T-helper 2 cell (primary cell): ENCODE measurements at places on chromosomes 12 and 14.

GRCh38 chr14:102085948-102086708 lies 716 bp downstream of the HSP90AA1 start:
- peak; percentile 76 for DNase-seq

DNA sequence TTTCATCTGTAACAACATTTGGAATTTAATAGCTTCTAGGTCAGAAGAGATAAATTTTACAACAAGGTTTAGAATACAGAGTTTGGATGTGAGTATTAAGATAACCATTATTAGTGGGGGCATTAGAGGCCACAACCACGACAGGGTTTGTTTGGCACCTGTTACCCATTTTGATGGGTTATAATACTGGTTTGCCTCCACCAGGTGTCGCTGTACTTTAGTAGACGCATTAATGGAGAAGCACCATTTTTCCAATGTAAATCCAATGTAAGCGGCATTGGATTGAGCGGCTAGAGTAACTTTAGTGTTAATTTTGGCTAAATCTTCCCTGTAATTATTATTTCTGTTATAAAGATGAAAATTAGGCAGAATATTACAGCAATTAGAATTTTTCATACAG lies 136.2 kb downstream of the SLCO1B3 start:
- DNase-seq: no peak

DNA sequence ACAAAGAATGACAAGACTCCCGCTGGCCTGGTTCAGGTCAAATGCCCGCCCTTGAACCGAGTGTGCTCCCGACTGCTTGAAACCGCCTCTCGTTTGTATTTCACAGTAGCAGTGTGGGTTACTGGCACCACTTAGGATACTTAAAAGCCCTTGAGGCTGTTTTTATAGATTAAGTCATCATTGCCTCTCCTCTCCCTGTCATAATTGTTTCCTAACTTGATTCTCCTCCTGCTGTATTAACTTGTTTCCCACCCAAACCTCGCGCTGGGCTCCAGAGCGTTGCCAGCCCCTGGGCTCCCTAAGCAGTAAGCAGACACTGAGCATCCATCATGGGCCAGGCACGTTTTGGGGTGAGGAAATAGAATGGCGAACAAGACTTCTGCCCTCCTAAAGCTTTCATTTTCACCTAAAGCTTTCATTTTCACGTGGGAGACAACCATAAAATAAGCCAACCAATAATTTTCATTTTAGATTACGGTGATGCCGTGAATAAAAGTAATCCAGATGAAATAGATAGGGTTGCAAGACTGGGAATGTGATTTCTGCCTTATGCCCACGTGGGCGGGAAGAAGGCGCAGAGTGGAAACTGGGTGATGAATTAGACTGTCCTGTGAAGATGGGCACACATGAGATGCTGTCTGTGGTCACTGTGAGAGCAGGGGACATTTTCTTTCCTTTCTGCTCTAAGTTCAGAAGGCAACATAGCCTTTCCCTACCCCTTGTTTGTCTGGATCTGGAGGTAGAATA lies 97.5 kb downstream of the PPP2R5C start:
- DNase-seq: no peak

- DNase-seq: no peak
Observed at GRCh38 chr12:109741970-109742703, 28.5 kb downstream of the FAM222A start.

- no peak for DNase-seq
Observed at GRCh38 chr12:121673013-121673511, 3.6 kb upstream of the MORN3 start.

- no peak for DNase-seq
Observed at GRCh38 chr12:6214633-6215032, 14.4 kb downstream of the CD9 start.

GRCh38 chr14:57652769-57653168 lies 159.1 kb upstream of the CCDC198 start:
- DNase-seq: no peak

GRCh38 chr14:35821564-35822411 lies 4.3 kb upstream of the BRMS1L start:
- no peak for DNase-seq

DNA sequence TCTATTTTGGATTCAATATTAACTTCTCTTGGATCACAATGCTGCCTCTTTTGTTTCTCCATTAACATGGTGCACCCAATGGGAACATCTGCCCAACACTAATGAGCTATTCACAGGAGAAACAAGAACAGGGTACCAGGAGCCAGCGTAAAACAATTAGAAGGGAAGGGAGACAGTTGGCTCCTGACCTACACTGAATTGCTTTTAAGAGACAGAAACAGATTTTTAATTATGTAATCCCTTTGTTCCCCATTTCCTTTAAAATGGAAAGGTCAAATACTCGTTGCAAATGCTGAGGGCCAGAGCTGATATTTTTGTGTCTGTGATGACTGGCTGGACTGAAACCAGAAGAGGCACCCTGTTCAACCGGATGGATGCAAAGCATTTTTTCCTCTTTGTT lies 108.3 kb downstream of the SEC23A start:
- DNase-seq: no peak

GRCh38 chr12:93618891-93619410 lies 46.5 kb downstream of the SOCS2 start:
- no peak for DNase-seq

- DNase-seq: no peak
Observed at GRCh38 chr12:74801625-74802024, 264.0 kb downstream of the ATXN7L3B start.

GRCh38 chr12:110619534-110619953 lies 5.6 kb downstream of the TCTN1 start:
- peak; percentile 10 for DNase-seq

- DNase-seq: no peak
Observed at GRCh38 chr12:3929875-3930615, 56.8 kb upstream of the PARP11 start.

DNA sequence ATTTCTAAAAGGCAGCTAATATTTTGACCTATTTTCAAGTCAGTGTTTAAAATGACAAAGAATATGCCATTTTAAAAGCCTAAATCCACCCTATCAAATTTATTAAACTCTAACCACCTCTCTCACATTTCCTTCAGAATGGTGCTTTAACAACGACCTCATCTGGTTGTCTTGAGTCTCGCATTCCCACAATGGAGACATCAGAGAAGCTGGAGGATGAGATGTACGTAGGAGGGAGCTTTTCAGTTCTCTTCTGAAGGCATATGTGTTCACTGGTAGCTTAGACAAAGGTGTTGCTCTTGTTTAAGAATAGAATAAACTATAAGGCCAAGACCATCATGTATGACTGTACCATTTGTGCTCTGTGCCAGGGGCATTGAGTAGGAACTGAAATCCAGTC lies 82.9 kb downstream of the BCL2L14 start:
- no peak for DNase-seq

- no peak for DNase-seq
Observed at GRCh38 chr14:99810559-99810874, 17.3 kb downstream of the EML1 start.

- DNase-seq: no peak
Observed at GRCh38 chr12:28053564-28053963, 81.0 kb upstream of the PTHLH start.

DNA sequence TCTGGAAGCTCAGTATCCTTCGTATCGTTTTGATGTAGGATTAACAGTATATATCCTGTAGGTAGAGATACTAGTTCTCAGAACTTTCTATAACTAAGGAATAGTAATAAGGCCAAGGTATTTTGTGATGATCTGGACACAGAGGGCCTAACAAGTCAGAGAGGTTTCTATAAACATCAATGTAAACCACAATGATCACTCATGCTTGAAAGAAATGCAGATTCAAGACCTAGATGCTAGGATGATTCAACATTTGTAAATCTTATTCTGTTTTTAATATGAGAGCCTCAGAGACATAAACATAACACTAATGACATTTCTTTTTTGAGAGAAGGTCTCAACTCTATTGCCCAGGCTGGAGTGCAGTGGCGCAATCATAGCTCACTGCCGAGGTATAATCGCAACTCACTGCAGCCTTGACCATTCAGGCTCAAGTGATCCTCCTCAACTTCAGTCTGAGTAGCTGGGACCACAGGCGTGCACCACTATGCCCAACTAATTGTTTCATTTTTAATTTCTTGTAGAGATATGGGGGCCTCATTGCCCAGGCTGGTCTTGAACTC lies 16.2 kb downstream of the SUPT16H start:
- no peak for DNase-seq

- no peak for DNase-seq
Observed at GRCh38 chr14:104588066-104588857, 8.7 kb downstream of the C14orf180 start.

DNA sequence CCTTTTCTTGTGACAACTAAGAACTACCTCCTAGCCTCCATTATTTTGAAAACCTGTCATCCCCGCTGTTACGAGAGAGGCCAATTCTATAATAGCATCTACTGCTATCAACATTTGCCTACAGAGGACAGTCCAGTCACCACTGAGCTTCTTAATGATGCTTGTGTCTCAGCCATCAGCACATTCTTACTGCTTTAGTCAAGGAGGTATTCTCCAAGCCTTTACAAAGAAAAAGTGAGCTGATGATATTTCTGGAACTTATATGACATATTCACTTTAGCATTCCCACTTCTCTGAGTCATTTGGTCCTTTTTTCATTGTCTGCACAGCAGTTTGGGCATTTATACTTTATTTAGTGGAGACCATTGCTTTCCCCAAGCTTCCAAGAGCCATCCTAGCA lies 497.7 kb upstream of the RPL10L start:
- DNase-seq: no peak

DNA sequence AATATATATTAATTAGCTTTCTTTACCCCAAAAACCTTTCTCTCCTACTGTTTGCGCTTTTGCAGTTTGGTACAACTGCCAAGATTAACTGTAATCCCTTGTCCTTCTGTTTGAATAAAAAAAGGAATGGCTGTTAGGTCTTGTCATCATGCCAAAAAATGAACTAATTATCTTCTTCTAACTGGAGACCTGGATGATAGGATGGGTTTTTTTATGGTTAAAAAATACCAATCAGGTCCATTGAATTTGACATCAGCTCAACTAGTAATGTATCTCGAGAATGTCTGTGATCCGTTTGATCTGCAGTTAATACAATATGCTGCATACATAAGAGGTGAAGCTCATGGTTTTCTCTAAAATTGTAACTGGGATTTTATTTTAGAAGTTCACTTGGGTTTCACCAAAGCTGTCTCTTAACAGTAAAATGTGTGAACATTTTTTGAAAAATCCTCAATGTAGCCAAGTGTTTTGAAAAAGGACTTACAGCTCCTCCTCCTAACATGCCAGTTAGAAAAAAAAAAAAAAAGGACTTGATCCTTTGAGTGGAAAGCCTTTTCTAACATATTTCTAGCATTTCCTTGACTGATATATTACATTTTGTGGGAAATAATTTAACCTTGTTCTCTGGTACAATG lies 96.8 kb downstream of the SRGAP1 start:
- DNase-seq: no peak
